Activated naive CD8-positive, alpha-beta T cell treated with anti-CD3 and anti-CD28 coated beads, Interleukin-2, amount 10 ng/mL, durations not matched to agents 7 days and 5 days (primary cell): ENCODE measurements at places on chromosomes 5 and 9. TPM values are rescaled to one million over a fixed set of nuclear protein-coding genes. Genes with fewer than 3 reads are reported as not detected.

Gene LCN1
- not detected for total RNA-seq

Gene CAPSL
- total RNA-seq, result not detected

Gene CATSPER3
- total RNA-seq, result 0.44 TPM

Gene SOWAHA
- not detected for total RNA-seq

Gene PRELID1
- 104 TPM for total RNA-seq

Gene ANKRD31
- 0.58 TPM for total RNA-seq

DNA sequence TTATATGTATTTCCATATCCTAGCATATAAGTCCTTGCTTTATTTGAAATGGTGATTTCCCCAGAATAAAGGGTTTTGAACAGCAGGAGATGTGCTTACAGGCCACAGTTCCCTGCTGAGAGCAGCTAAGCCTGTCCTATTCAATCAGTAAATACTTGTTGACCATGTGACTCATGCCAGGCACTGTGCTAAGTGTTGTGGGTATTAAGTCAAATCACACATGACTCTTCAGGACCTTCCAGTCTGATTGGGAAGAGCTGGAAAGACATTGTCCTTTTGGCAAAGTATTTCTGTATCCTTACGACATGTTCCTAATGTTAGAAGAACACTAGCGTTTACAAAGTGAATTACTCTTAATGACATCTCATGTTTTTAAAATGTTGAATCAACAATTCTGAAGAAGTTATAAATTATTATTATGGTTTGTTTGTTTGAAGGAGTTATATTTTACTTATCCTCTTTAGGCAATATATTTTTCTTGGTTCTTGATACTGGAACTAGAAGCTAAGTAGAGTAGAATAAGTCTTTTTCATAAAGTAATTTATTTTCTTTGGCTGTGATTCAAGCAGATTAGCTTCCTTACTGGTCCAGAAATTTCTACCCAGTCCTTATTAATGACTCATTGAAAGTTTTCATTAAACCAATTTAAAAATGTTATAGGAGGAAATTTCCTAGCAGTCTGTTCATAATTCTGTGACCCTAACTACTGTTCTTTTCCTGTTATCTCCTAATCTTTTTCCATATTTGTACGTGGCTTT is 82.1 kb downstream of the GAPVD1 start:
- no peaks in the 10 kb centered on the region for H3K27me3 ChIP-seq
- H3K36me3 ChIP-seq, result peaks cover 33% of the 10 kb centered on the region
- no peak for DNase-seq
- H3K27ac ChIP-seq, result no peak overlapping the region

GRCh38 chr5:113663879-113664541 is 150.5 kb downstream of the YTHDC2 start:
- no peaks in the 10 kb centered on the region for H3K4me1 ChIP-seq
- H3K36me3 ChIP-seq, result no peaks in the 10 kb centered on the region
- no peak overlapping the region for H3K27ac ChIP-seq
- H3K4me3 ChIP-seq, result no peak overlapping the region
- peaks cover 15% of the 10 kb centered on the region for H3K27me3 ChIP-seq

GRCh38 chr5:111551569-111552275 is 39.4 kb upstream of the STARD4 start:
- H3K4me1 ChIP-seq, result peaks cover 12% of the 10 kb centered on the region
- H3K27me3 ChIP-seq, result peaks cover 3% of the 10 kb centered on the region
- no peak overlapping the region for H3K27ac ChIP-seq
- no peak for DNase-seq

- no peaks in the 10 kb centered on the region for H3K4me1 ChIP-seq
- no peak overlapping the region for H3K4me3 ChIP-seq
- DNase-seq, result no peak
- H3K27ac ChIP-seq, result no peak overlapping the region
Measured at GRCh38 chr9:135135171-135135928, 47.9 kb downstream of the OLFM1 start.

DNA sequence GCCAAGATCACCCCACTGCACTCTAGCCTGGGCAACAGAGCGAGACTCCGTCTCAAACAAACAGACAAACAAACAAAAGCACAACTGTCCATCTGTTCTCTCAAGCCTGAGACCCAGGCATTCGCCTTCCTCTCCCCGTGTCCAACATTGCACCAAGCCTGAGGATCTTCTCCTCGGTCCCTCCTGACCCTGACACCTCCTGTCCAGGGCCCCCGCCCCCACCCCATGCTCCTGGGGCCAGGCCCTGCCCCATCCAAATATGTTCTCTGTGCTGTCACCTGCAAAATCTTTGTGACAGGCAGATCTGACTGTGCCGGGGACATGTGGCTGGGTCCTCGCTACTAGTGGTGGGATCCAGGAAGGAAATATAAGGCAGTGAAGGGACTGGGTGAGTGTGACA is 33.4 kb upstream of the UNC5A start:
- DNase-seq, result peak; percentile 4
- H3K4me3 ChIP-seq, result no peak overlapping the region
- no peaks in the 10 kb centered on the region for H3K4me1 ChIP-seq
- no peaks in the 10 kb centered on the region for H3K36me3 ChIP-seq
- H3K27me3 ChIP-seq, result peaks cover 18% of the 10 kb centered on the region

DNA sequence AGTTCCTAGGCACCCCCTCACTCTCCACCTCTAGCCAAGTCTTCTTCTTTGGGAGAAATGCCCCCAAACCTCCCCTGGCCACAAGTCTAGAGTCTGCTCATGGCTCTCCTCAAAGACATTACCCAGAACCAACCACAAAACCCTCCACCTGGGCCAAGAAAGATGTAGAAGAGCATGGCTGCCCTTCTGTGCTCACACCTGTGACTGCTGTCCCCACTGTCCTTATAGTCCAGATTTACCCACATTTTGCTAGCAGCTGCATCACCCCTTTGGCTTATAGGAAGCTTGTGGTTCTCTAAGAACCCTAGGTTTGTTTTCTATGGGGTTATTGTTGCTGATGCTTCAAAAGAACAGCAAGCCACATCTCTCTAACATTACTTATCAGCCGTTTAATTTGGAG is 6.1 kb upstream of the GABBR2 start:
- no peaks in the 10 kb centered on the region for H3K36me3 ChIP-seq
- H3K27me3 ChIP-seq, result peaks cover 46% of the 10 kb centered on the region
- no peak overlapping the region for H3K27ac ChIP-seq
- no peaks in the 10 kb centered on the region for H3K4me1 ChIP-seq
- DNase-seq, result no peak
- H3K4me3 ChIP-seq, result no peak overlapping the region

GRCh38 chr5:177610131-177610769 is 10.3 kb downstream of the B4GALT7 start:
- no peak overlapping the region for H3K27ac ChIP-seq
- peaks cover 2% of the 10 kb centered on the region for H3K36me3 ChIP-seq
- peaks cover 5% of the 10 kb centered on the region for H3K4me1 ChIP-seq
- no peak for DNase-seq

- no peak for DNase-seq
- H3K27me3 ChIP-seq, result no peaks in the 10 kb centered on the region
- H3K27ac ChIP-seq, result no peak overlapping the region
- H3K4me1 ChIP-seq, result peaks cover 4% of the 10 kb centered on the region
Measured at GRCh38 chr9:94760660-94761059, 34.2 kb downstream of the AOPEP start.

DNA sequence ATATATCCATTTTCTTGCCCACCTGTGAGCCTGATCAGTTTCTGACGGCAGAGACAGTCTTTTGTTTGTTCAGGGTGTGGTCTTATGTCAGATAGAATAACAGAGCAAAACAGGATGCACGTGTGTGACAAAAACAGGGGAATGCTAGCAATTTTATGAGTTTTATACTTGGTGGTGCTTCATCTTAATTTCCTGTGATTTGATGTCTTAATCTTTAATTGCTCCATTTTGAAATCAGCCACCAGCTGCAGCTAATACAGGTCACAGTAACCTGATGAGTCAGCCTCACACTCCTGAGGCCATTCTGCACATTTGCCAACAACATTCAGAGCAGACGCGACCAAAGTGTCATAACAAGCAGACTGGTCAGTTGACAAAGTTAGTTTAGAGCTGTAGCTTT is 42.3 kb upstream of the JMY start:
- no peak overlapping the region for H3K4me3 ChIP-seq
- DNase-seq, result no peak
- no peak overlapping the region for H3K27ac ChIP-seq
- no peaks in the 10 kb centered on the region for H3K27me3 ChIP-seq
- H3K36me3 ChIP-seq, result no peaks in the 10 kb centered on the region

- DNase-seq, result no peak
- peaks cover 15% of the 10 kb centered on the region for H3K36me3 ChIP-seq
- peaks cover 46% of the 10 kb centered on the region for H3K4me1 ChIP-seq
- H3K4me3 ChIP-seq, result peak overlapping the region; percentile 67
- H3K27ac ChIP-seq, result peak overlapping the region; percentile 93
- H3K27me3 ChIP-seq, result no peaks in the 10 kb centered on the region
Measured at GRCh38 chr5:154196955-154197652, 6.6 kb downstream of the GALNT10 start.

DNA sequence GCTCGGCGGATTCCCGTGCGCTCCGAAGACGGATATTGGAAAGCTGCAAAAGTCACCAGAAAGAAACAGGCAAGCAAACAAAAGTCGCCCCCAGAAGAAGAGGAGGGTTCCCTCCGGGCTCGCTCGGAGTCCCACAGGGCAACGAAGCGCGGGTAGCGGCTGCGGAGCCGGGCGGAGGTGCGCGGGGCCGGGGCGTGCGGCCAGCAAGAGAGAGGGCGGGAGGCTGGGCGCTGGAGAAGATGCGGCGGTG is at the start of gene FBN2:
Gene FBN2, minus strand, starts transcription at position 246 of the 250 bp plus-strand sequence. CDS start 642 bp downstream, outside the sequence.
- peak; percentile 26 for DNase-seq
- no peaks in the 10 kb centered on the region for H3K4me1 ChIP-seq
- no peaks in the 10 kb centered on the region for H3K36me3 ChIP-seq
- peak within 1 kb of the TSS; percentile 28 for H3K4me3 ChIP-seq
- peaks cover 38% of the 10 kb centered on the region for H3K27me3 ChIP-seq

DNA sequence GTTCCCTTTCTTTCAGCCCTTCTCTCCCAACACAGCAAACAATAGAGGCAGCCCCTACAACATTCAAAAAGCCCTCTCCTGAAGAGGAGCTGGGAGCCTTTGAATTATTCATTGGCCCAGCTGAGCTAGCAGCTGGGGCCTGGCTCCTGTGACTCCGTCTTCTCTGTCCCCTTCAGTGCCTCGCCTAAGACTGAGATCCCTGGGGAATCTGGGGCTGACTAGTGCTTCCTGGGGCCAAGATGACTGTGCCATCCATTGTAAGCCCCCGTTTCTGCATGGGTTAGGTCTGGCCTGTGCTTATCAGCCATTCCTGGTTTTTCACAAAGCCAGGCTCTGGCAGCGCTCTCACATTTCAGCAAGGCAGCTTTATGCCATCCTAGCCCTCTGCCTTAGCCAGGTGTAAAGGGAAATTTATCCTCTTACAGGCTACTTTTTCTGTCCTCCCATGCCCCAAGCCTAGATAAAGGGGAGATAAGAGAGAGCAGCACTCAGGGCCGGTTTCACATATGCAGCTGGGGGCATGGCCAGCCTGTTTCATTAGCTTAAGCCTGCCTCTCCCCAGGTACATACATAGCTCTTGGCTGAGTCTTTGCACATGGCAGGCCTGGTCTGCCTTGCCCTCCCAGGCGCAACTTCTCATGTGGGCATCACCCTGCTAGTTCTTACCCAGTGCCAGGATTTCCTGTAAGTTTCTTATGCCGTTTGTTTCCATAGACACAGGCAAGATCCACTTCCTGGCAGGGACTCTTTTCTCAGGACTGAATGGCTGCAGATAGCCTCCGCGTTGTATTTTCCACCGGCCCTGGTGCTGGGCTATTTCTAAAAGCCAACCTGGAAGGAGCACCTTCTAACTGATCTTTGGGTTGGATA is 15.8 kb downstream of the PTPA start:
- no peak overlapping the region for H3K4me3 ChIP-seq
- H3K27me3 ChIP-seq, result no peaks in the 10 kb centered on the region
- no peak overlapping the region for H3K27ac ChIP-seq
- no peak for DNase-seq
- peaks cover 5% of the 10 kb centered on the region for H3K4me1 ChIP-seq

GRCh38 chr5:117872798-117873368 is 1115.5 kb downstream of the DTWD2 start:
- no peaks in the 10 kb centered on the region for H3K4me1 ChIP-seq
- no peak overlapping the region for H3K4me3 ChIP-seq
- H3K27ac ChIP-seq, result no peak overlapping the region
